CD8-positive, alpha-beta memory T cell (primary cell): ENCODE measurements at places on chromosomes 3 and 15. TPM values are rescaled to one million over a fixed set of nuclear protein-coding genes. Genes with fewer than 3 reads are reported as not detected.

DNA sequence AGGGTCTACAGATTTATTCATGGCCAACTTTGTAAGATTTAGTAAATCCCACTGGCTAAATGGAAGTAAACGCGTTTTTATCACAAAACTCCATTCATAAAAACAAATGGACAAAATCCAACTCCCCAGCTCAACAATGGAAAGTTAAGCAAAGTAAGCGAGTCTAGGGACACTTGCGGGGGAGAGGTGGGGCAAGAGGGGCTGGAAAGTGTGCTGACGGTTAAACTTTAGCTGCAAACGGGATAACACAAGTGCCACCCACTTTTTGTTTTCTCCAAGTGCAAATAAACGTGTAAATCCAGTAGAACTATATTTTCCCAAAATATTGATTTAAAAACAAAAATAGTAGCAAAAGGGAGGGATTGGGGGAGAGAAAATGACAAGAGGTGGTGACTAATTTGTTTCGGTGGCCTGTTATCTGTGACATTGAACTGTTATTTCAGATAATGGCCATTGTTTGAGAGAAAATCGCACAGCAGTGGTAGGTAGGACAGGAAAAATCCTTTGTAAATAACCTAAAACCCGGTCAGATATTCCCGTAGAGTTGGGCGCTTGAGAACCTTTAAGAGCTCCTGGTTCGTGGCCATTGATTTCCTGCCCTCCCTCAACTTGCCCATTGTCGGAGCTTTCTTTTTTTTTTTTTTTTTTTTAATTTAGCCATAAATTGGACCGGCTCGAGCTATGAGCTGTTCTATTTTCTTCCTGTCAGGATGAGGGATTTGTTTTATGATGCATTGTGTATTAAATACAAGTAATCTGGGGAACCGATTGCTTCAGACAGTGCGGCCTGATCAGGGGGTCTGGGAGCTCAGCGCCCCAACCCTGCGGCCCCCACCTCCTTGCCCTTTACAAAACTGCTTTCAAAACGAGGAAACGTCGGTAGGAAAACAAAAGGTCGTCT lies 514.8 kb downstream of the MECOM start:
- no peak for DNase-seq
- H3K27ac ChIP-seq, result no peak overlapping the region
- H3K4me3 ChIP-seq, result no peak overlapping the region
- no peaks in the 10 kb centered on the region for H3K36me3 ChIP-seq
- peaks cover 22% of the 10 kb centered on the region for H3K27me3 ChIP-seq
- peaks cover 12% of the 10 kb centered on the region for H3K4me1 ChIP-seq

DNA sequence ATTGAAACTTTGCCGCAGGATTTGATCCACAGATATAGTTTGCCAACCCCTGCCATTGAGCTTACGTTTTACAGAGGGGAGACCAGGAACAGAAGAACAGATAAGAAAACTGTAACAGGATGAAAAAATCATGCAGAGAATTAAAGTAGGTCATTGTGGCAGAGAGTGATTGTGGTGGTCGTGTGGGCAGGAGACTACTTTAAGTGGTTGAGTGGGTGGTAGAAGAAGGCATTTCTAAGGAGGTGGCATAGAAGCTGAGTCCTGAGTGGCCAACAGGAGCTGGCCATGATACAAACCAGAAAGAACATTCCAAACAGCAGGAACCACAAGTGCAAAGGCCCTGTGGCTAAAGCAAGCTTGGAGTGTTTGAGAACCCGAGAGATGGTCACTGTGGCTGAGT lies 34.5 kb downstream of the COLQ start:
- H3K27me3 ChIP-seq, result no peaks in the 10 kb centered on the region
- no peak for DNase-seq
- H3K36me3 ChIP-seq, result no peaks in the 10 kb centered on the region
- H3K4me1 ChIP-seq, result no peaks in the 10 kb centered on the region
- H3K4me3 ChIP-seq, result no peak overlapping the region

GRCh38 chr15:64355348-64355943 lies 527 bp downstream of the CSNK1G1 start:
- H3K27ac ChIP-seq, result peak overlapping the region; percentile 79
- H3K4me1 ChIP-seq, result peaks cover 14% of the 10 kb centered on the region
- peak overlapping the region; percentile 89 for H3K4me3 ChIP-seq
- DNase-seq, result peak; percentile 7

- peaks cover 19% of the 10 kb centered on the region for H3K4me1 ChIP-seq
- H3K27me3 ChIP-seq, result no peaks in the 10 kb centered on the region
- no peak overlapping the region for H3K27ac ChIP-seq
- H3K4me3 ChIP-seq, result no peak overlapping the region
- H3K36me3 ChIP-seq, result no peaks in the 10 kb centered on the region
- DNase-seq, result no peak
Observed at GRCh38 chr3:52004906-52005395, 9.3 kb upstream of the RPL29 start.

DNA sequence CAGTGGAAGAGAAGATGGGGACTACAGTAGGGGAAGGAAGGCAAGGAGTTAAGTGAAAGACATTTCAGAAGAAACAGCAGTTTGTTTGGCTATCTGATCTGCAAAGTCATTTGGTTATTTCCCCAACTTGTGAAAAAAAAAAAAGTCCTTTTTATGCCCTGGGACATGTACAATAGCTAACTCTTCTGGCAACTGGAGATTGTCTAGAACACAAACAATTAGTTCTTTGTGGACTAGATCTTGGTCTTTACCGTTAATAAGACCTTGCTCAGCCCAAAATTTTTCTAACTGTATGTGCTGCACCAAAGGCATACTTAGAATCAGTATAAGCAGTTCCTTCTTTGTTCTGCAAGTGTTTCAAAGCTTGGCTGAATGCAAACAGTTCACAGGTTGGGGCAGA lies 103.5 kb upstream of the NECTIN3 start:
- H3K27ac ChIP-seq, result no peak overlapping the region
- no peak overlapping the region for H3K4me3 ChIP-seq
- H3K36me3 ChIP-seq, result no peaks in the 10 kb centered on the region
- no peaks in the 10 kb centered on the region for H3K27me3 ChIP-seq
- no peaks in the 10 kb centered on the region for H3K4me1 ChIP-seq
- no peak for DNase-seq

- no peak overlapping the region for H3K4me3 ChIP-seq
- DNase-seq, result no peak
- no peak overlapping the region for H3K27ac ChIP-seq
- no peaks in the 10 kb centered on the region for H3K36me3 ChIP-seq
Observed at GRCh38 chr15:63981596-63982320, 64.5 kb downstream of the DAPK2 start.

DNA sequence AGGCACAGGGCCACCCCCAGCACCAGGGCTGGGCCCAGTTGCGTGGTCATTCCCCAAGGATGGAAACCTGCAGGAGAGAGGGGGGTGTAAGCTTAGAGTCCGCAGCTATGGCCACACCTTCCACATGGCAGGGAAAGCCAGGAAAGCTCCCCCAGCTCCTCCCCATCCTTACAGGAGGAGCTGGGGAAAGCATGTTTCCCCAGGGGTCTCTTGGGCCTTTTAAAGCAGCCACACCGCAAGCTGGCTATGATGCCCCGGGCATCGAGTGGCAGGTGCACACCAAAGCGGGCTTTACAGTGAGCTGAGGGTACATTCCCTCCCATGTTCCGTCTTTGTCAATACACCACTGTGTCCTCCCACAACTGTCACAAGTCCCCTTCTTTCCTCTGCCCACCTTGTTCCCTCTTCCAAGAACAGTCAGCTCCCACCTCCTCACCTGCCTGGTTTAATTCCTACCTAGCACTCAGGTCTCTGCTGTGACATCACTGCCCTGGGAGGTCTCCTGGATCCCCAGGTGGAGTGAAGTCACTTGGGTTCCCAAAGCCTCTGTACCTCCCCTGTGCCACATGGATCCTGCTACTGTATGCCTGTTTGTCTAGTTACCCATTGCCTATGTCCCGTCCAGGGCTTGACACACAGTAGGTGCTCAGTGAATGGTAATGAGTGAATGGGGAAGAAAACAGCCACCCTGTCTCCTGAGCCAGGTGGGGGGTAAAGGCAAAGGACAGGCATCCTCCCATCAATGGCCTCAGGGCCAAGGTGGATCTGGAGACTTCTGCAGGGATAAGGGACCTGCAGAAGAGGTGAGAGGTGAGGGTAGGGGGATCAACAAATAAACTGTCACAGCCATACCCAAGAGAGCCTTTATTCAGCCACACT lies 3.4 kb downstream of the HYAL3 start:
- DNase-seq, result no peak
- H3K27me3 ChIP-seq, result no peaks in the 10 kb centered on the region
- no peaks in the 10 kb centered on the region for H3K36me3 ChIP-seq
- peaks cover 42% of the 10 kb centered on the region for H3K4me1 ChIP-seq

DNA sequence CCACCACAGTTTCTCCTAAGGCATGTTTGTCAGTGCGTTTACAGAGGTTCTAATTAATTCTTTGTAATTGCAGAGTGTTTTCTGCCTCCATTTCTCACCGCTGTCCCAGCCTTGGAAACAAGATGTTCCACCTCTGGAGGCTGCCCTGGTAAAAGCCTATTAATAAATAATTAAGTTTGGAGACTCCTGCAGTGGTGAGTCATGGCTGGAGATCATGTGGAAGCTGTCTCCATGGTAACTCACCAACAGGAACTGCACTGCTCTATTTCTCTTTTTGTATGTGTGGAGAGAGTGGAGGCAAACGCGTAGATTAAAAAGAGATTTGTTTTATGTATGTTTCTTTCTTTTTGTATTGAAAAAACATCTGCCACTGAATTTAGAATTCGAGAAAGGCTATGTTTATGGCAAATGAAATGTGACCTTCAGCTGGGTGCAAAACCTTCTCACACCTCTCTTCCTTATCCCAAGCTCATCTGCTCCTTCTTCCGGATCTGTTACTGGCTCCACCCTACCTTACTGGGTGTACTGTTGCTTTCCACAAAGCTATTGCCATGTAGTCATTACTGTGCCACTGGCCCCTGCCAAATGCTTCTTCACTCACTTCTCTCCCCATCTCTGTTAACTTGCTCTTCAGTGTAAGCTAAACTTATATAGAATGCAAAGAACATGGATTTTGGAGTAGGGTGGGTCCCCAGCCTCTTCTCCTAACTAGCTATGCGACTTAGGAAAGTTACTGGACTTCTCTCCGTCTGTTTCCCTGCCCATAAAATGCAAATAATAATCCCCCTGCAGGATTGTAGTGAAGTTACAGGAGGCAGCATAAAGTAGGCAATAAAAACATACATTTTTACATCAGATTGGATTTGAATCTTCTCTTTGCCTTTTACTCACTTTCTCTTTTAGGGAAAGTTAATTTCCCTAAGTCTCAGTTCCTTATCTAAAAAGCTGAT lies 778.5 kb downstream of the NTRK3 start:
- no peak overlapping the region for H3K4me3 ChIP-seq
- no peak for DNase-seq
- no peaks in the 10 kb centered on the region for H3K27me3 ChIP-seq
- no peaks in the 10 kb centered on the region for H3K4me1 ChIP-seq
- no peak overlapping the region for H3K27ac ChIP-seq

DNA sequence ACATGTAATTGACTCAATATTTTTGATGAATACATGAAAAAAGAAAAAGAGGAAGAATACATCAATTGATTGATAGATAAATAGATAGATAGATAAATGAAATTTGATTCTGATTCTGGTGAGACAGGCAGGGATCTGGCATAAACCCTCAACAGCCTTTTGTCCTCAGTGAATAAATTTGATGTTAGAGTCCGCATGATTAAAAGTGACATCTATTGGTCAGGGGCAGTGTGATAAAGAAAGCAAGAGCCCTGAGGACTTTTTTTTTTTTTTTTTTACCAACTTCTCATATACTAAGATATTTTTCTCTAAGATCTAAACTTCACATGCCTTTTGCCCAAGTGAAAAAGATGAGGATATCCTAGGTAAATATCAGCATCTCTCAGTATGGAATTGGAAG lies 216.4 kb downstream of the LRRC3B start:
- no peaks in the 10 kb centered on the region for H3K36me3 ChIP-seq
- no peak overlapping the region for H3K4me3 ChIP-seq

GRCh38 chr15:93073465-93073952 lies 15.5 kb downstream of the RGMA start:
- H3K36me3 ChIP-seq, result no peaks in the 10 kb centered on the region
- peaks cover 19% of the 10 kb centered on the region for H3K27me3 ChIP-seq
- H3K4me3 ChIP-seq, result no peak overlapping the region
- DNase-seq, result no peak
- peaks cover 8% of the 10 kb centered on the region for H3K4me1 ChIP-seq

DNA sequence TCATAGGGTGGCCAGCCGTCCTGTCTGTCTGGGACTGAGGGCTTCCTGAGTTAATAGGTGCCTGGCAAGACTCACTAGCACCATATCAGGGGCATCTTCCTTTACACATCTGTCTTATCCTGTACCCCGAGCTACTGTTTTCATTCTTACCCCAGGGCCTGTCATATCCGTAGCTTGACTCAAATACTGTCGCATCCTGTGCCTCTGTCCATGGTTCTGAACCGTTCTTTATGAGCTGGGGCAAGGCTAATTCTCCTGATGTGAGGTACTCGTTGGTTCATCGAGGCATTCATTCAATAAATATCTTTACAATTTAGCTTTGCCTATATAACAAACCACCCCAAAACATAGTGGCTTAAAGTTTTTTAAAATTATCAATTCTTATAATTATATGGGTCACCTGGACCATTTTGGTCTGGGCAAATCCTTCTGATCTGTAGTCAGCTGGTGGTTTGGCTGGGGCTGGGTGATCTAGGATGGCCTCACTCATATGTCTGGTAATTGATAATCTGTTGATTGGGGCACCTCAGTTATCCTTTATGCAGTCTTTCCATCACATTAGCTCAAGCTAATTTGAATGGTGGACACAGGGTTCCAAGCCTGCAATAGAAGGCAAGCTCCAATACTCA lies 121.2 kb downstream of the TLE3 start:
- no peak overlapping the region for H3K4me3 ChIP-seq
- H3K36me3 ChIP-seq, result no peaks in the 10 kb centered on the region
- no peak overlapping the region for H3K27ac ChIP-seq
- H3K27me3 ChIP-seq, result peaks cover 5% of the 10 kb centered on the region
- H3K4me1 ChIP-seq, result no peaks in the 10 kb centered on the region
- no peak for DNase-seq

DNA sequence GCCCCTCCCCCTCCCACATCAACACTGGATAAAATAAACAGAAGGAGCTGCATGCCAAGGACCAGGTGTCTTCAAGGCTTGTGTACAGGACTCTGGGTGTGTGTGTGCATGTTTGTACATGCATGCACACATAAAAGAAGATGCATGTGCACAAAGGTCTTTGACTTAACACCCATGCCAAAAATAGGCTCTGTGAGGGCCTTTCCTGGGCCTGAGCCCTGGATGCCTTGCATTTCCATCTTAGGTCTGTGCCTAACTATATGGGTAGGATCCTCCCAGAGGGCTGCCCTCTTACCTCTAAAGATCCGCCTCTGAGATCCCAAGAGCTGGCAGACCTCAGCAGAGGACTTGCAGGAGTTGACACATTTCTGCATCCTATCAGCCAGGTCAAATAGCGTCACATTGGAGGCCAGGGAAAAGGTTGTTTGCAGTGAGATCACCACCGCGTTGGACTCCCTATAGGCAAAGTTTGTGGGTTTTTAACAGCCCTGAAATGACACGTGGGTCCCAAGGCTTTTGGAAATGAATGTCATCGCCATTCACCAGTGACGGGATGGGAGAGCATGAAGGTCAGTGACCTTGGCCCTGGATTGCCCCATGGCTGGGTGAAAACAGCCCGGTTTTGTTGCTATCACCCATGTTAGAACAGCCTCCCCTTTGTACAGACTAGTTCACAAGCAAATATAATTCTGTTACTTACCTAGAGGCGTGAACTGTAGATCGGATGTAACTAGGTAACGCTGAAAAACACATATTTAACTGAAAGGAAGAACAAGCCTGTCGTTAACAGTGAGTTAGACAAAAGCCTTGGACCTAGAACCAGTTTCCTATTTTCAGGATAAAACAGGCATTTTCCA lies 54.0 kb downstream of the HEG1 start:
- no peak overlapping the region for H3K4me3 ChIP-seq
- no peaks in the 10 kb centered on the region for H3K27me3 ChIP-seq
- no peak overlapping the region for H3K27ac ChIP-seq

The FOXL2 gene
- total RNA-seq, result not detected

The PIGX gene
- 49.0 TPM for total RNA-seq

The SLC12A1 gene
- not detected for total RNA-seq

The TFDP2 gene
- total RNA-seq, result 31.0 TPM
